ENCODE measurements at places on chromosomes 1 and 21.

DNA sequence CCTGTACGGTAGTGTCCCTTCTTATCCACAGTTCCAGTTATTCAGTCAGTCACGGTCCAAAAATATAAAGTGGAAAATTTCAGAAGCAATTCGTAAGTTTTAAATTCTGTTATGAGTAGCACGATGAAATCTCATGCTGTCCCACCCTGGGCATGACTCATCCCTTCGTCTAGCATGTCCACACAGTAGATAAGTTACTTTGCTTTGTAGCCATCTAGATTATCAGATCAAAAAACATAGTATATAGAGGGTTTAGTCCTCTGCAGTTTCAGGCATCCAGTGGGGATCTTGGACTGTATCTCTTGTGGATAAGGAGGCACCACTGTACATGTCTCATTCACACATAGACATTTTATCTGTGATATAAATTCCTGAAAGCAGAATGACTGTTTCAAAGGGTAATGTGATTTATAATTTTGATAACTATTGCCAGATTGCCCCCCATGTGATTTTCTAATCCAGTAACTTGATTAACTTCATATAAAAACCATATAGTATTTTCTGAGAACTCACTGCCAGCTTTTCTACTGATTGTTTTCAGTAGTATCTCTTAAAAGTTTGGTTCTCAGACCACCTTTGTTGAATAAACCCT is 143.3 kb downstream of the DYRK1A start:
- DNase-seq: peak; percentile 45

DNA sequence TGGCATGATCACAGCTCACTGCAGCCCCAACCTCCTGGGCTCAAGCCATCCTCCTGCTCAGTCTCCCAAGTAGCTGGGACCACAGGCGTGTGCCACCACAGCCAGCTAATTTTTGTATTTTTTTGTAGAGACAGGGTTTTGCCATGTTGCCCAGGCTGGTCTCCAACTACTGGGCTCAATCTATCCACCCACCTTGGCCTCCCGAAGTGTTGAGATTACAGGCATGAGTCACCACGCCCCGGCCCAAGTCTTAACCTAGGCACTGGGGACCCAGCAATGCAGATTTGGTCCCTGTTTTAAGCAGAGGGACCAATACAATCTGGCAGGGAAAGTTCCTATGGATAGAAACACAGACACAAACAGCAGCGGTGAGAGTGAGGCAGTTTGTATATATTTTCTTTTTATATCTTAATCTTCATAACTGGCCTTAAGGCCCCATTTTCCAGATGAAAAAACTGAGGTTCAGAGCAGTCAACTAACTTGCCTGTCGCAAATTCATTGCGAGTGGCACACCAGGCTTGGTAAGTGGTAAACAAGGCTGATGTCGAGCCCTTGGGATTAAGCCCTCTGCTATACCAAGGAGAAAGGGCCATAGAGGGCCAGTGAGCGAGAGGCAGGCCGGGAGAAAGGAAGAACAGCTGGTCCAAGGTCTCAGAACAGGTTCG is 77.8 kb upstream of the TINAGL1 start:
- no peak for DNase-seq

DNA sequence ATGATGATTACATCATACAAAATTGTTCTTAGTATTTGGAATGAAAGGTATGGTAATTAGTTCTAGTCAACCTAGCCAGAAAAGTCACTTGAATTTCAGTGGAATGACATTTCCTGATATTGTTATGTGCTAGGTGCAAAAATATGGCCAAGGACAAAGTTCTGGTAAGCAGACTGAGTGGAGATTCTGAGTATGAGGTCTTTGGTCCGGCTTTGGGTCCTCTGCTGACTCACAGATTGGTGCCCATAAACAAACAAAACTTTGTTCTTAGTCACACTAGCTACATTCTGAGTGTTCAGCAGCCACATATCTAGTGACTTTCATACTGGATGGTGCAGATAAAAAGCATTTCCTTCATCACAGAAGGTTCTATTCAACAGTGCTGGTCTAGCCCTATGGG is 206.1 kb downstream of the ZNF648 start:
- no peak for DNase-seq

- peak; percentile 72 for DNase-seq
These were observed 73.5 kb downstream of the LRIG2 start for GRCh38 chr1:113146242-113147072.

DNA sequence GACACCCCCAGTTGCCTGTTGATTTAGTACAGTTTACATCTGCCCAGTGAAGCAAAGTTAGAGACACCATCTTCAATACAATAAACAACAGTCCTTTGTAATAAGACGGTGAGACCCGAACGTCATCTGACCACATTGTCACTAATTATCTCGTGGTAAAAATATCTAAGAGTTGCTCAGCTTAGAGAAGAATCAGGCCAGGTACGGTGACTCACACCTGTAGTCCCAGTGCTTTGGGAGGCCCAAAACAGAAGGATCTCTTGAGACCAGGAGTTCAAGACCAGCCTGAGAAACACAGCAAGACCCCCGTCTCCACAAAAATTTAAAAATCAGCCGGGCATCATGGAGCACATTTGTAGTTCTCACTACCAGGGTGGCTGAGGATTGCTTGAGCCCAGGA is 53.5 kb downstream of the CD34 start:
- DNase-seq: no peak

GRCh38 chr1:234713859-234714258 is 103.9 kb upstream of the IRF2BP2 start:
- no peak for DNase-seq

GRCh38 chr1:203769505-203770343 is 4.7 kb downstream of the LAX1 start:
- peak; percentile 89 for DNase-seq

- DNase-seq: peak; percentile 37
These were observed at the start of gene PALMD for GRCh38 chr1:99645699-99646531. PALMD (plus strand) TSS chr1:99646113; CDS start chr1:99646318, 205 bp downstream.

GRCh38 chr1:31726715-31727114 is 22.9 kb upstream of the COL16A1 start:
- DNase-seq: no peak

DNA sequence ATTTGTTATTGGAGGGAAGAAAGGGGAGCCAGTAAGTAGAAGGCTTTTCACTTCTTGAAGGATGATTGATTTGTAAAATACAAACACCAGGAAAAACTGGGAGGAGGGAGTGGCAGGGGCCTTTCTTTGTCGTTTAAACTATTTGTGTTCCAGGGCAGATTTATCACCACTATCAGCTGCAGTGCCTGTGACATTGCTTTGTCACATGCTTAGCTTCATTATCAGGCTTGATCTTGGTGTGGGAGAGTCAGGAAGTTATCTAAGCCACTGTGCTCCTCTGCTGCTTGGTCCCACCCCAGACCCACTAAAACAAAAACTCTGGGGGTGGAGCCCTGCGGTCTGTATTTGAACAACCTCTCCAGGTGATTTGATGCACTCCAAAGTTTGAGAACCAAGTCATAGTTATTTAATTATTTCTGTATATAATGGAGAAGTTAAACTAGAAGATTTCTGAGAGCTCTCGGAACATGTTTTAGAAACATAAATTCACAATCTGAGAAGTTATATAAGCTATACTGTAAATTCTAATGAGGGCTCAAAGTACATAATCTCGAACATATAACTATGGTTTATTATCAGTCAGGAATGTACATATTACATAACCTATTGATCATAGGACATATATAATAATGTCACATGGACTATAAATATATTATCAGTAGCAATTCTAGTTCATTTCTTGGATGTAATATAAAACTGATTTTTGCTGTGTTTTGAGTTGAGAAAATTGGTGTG is 87.9 kb downstream of the CDC14A start:
- no peak for DNase-seq

- peak; percentile 57 for DNase-seq
These were observed 359.3 kb downstream of the ADGRL2 start for GRCh38 chr1:82160036-82160435.

GRCh38 chr1:41898191-41898713 is 20.5 kb downstream of the HIVEP3 start:
- peak; percentile 87 for DNase-seq

DNA sequence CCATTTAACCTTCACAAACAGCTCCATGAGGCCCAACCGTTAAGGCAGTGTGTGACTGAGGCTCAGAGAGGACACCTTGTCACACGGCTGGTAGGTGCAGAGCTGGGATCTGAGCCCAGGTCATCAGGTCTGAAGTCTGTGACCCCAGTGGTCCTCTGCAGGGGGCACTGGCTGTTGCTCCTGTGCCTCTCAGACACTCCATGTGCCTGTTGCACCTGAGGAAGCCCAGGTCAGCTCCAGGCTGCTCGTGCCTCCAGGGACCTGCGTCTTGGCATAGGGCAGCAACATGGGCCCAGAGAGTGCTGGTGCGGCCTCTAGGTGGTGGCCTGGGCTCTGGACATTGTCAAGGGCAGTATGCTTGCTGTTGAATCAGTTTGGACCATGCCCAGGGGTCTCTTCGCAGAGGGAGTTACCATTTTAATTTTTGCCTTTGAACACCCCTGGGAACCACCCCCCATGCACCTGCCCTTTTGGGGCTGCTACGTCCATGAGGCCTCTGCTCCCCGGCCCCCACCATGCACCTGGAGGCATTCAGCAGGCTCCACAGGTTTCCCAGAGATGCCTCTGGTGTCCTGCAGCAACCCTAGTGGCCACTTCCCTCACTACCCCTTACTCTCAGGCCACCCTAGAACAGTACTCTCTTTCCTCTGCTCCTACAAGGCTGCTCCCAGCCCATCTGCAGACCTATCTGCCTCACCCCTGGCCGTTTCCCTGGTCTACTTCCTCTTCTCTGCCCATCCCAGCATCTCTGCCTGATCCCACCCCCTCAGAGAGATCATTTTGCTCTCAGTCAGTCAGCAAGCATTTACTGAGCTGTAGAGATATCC is 25.2 kb upstream of the EPS8L3 start:
- no peak for DNase-seq

DNA sequence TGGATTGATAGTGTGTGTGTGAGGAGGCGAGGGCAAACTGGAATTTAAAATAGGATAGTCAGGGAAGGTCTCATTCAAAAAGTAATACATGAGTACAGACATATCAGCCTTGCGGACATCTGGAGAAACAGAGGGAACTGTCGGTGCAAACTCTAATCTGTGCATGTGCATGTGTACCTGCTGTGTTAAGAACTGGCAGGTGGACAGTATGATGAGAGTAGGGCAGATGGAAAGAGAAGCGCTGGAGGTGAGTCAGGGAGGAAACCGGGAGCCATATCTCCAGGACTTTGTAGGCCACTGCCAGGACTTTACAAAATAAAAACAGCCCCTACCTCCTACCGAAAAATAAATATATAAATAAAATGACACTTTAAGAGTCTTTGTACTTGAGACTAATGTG is 31.3 kb upstream of the MYBPHL start:
- no peak for DNase-seq

DNA sequence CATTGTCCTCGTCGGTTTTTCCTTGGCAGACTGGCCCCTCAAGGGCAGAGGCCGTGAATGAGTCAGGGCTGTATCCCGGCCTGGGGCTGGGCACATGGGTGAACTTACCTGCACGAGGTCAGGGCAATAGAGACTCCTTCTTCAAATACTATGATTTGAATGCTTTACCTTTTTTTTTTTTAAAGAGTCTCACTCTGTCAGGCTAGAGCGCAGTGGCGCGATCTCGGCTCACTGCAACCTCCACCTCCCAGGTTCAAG is 5.0 kb downstream of the LAPTM5 start:
- DNase-seq: no peak

- DNase-seq: peak; percentile 75
These were observed 767.3 kb upstream of the ADAMTS5 start for GRCh38 chr21:27734146-27734545.

GRCh38 chr1:113854234-113854633 is 17.3 kb downstream of the PTPN22 start:
- no peak for DNase-seq

GRCh38 chr1:94722181-94722580 is 98.0 kb upstream of the SLC44A3 start:
- DNase-seq: no peak

GRCh38 chr1:156933136-156933535 is 12.7 kb downstream of the LRRC71 start:
- DNase-seq: no peak

DNA sequence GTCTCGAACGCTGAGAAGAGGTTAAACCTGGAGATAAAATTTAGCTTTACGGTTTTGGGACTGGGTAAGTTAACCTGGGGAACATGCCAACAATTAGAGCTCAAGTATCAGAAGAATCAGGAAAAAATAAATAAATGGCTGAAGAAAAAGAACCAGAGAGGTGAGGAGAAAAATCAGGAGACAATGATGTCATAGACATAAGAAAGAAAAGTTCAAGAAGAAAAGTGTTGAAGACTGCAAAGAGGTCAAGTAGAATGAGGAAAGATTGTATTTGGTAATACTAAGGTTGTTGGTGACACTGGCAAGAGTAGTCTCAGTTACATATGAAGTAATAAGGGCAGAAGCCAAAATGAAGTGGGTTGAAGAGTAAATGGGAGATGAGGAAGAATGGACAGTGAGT is 26.0 kb downstream of the CDKN2C start:
- no peak for DNase-seq

GRCh38 chr1:200512191-200512590 is 102.4 kb upstream of the ZNF281 start:
- DNase-seq: peak; percentile 74

DNA sequence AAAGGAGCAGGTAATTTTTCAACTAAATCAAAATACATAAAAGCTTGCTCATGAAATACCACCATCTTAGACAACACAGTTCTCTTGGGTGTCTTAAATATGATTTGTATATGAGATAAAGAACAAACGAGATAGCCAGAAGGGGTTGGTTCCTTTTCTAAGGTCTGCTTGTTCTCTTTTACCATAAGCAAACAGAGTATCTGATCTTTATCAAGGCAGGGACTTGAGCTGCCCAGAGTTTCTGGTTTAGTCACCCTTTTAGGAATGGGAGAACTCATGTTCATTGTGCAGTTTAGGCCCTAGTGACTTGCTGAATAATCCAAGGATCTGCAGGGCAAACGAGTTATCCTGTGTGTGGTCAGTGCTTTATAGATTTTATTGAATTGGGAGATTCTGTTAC is 3.0 kb upstream of the SUCO start:
- no peak for DNase-seq

GRCh38 chr1:35929730-35930592 is 944 bp upstream of the AGO3 start:
- peak; percentile 42 for DNase-seq

DNA sequence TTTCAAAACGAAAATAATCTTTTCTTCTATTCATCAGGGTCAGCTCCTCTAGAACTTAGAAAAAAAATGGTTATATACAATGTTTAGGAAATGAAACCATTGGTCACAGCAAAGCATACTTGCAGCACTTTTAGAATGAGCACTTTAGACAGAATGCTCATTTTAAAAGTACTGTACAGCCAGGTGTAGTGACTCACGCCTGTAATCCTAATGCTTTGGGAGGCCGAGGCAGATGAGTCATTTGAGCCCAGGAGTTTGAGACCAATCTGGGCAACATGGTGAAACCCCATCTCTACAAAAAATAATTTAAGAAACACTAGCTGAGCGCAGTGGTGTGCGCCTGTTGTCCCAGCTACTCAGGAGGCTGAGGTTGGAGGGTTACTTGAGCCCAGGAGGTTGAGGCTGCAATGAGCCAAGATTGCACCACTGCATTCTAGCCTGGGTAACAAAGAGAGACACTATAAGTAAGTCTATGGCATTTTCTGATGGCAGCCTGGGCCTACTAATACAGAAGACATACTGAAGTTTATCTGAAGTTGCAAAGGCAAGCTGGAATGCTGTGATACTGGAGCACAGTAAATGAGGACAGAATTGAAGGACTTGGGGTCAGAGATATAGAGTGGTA is 48.9 kb upstream of the ZNF326 start:
- peak; percentile 39 for DNase-seq

- peak; percentile 96 for DNase-seq
These were observed 60.3 kb downstream of the XCL2 start for GRCh38 chr1:168483539-168483938.

GRCh38 chr21:32520875-32521735 is 64.2 kb downstream of the TCP10L start:
- DNase-seq: peak; percentile 84

Measured in fibroblast of skin of abdomen (primary cell).